ENCODE measurements at places on chromosomes 11 and 22.

- H3K4me1 ChIP-seq, result no peaks in the 10 kb centered on the region
- no peak for DNase-seq
- H3K27ac ChIP-seq, result no peak within 1 kb of the TSS
- H3K36me3 ChIP-seq, result no peaks in the 10 kb centered on the region
- H3K27me3 ChIP-seq, result no peaks in the 10 kb centered on the region
- no peak within 1 kb of the TSS for H3K4me3 ChIP-seq
These were observed at the start of gene IGLL1 for GRCh38 chr22:23579870-23580575. TSS of gene IGLL1 (minus strand) at chr22:23580290. CDS start at chr22:23580190, 100 bp downstream.

GRCh38 chr11:986270-986951, 50.1 kb downstream of the MUC6 start:
- no peaks in the 10 kb centered on the region for H3K27me3 ChIP-seq
- peaks cover 11% of the 10 kb centered on the region for H3K36me3 ChIP-seq
- peak; percentile 87 for DNase-seq
- H3K4me3 ChIP-seq, result no peak overlapping the region

GRCh38 chr11:114314096-114314495, 17.9 kb downstream of the NNMT start:
- H3K4me1 ChIP-seq, result peaks cover 4% of the 10 kb centered on the region
- no peak overlapping the region for H3K4me3 ChIP-seq
- peaks cover 7% of the 10 kb centered on the region for H3K36me3 ChIP-seq
- no peaks in the 10 kb centered on the region for H3K27me3 ChIP-seq

- no peak for DNase-seq
- no peaks in the 10 kb centered on the region for H3K36me3 ChIP-seq
- H3K27ac ChIP-seq, result no peak overlapping the region
- no peaks in the 10 kb centered on the region for H3K27me3 ChIP-seq
These were observed 77.6 kb downstream of the LUZP2 start for GRCh38 chr11:24574461-24574860.

GRCh38 chr11:9601037-9601875, 27.8 kb downstream of the WEE1 start:
- no peak for DNase-seq
- no peak overlapping the region for H3K4me3 ChIP-seq
- H3K36me3 ChIP-seq, result no peaks in the 10 kb centered on the region
- no peaks in the 10 kb centered on the region for H3K27me3 ChIP-seq
- H3K4me1 ChIP-seq, result no peaks in the 10 kb centered on the region

- H3K4me1 ChIP-seq, result no peaks in the 10 kb centered on the region
- no peak for DNase-seq
- H3K27ac ChIP-seq, result no peak overlapping the region
- no peaks in the 10 kb centered on the region for H3K27me3 ChIP-seq
- H3K36me3 ChIP-seq, result no peaks in the 10 kb centered on the region
These were observed 69.3 kb downstream of the SEZ6L start for GRCh38 chr22:26238596-26238995.

DNA sequence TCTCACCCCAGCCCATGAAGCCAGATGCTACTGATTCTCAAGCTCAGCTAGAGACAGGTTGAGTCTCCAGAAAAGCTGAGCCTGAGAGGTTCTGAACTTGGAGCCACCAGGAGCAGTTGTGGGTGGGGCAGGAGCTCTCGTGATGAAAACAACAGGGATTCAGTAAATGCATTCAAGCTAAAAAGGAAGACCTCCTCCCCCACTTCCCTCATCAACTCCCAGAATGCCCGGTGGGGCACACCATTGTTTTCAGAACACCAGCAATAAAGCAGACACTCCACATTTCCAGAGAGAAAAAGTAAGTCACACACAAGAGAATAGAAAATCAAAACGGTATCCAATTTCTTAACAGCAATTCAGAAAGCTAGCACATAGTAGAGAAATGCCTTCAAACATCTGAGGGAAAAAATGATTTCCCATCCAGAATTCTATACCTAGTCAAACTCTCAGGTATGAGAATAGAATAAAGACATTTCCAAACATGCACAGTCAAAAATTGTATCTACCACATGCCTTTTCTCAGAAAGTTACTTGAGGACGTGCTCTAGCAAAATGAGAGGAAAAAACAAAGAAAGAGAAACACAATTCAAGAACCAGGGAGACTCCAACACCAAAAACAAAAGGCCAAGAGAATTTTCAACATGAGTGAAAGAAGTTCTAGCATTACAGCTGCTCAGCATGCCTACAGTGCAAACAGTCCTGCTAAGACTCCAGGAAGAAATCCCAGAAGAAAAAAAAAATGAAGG, 56.8 kb downstream of the CDKN1C start:
- H3K4me3 ChIP-seq, result no peak overlapping the region
- no peak overlapping the region for H3K27ac ChIP-seq
- no peaks in the 10 kb centered on the region for H3K36me3 ChIP-seq
- no peak for DNase-seq
- peaks cover 15% of the 10 kb centered on the region for H3K4me1 ChIP-seq

DNA sequence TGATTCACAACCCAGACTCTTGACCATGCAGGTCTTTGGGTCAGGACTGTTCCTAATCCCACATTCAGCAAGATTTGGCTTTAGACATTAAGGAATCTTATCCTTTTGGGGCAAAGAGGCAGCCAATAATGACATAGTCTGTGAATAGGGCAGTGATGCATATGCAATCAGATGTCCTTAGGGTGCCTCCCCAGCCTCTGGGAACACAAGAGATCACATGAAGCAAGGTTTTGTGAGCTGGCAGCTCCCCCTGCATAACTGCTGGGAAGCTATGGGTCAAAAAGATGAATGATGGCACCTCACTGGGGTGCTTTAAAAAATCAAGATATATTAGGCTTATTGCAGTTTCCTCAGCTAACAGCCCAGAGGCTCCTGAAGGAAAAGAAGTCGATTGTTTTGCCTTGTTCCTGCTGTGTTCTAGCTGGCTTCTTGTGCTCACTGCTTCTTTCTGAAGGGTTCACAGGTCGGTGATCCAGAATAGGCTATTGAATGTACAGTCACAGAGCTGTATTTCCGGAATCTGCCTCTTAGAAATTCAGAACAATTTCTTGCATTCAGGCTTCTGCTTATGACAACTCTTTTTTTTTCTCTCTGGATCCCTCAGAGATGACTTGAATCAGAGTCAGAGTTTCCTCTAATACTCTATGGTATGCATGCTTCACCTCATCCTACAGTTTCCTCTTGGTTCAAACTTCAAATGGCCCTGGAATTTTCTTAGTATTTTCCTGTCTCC, 31.7 kb downstream of the INSC start:
- H3K27me3 ChIP-seq, result no peaks in the 10 kb centered on the region
- no peaks in the 10 kb centered on the region for H3K36me3 ChIP-seq
- H3K4me1 ChIP-seq, result peaks cover 5% of the 10 kb centered on the region
- no peak overlapping the region for H3K4me3 ChIP-seq
- no peak for DNase-seq

DNA sequence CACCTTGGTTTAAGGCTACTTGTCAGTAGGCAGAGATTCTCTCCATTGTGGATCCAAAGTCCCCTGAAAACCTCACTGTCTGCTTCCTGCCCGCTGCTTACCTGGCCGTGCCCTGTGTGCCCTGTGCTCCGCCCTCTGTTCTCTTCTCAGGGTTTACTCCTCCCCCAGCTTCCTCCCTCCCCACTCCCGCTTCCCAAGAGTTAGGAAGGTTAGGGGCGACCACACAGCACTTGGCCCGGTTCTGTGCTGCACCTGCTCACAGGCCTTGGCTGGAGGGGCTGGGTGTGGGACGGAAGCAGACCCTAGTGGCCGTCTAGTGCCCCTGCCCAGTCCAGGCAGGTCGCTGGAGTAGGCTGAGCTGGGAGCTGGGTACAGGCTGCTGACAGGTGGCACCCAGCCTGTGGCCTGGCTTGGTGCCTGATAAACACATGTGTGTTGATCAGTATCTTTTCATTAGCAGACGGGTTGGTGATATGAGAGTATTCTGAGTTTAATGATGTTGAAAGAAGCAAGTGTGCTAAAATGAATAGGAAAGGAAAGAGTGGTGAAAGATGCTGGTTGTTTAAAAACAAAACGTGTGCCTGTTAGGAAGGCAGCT, 40.5 kb downstream of the GRAMD4 start:
- H3K27me3 ChIP-seq, result no peaks in the 10 kb centered on the region
- peaks cover 8% of the 10 kb centered on the region for H3K4me1 ChIP-seq
- no peak overlapping the region for H3K4me3 ChIP-seq
- H3K36me3 ChIP-seq, result no peaks in the 10 kb centered on the region

DNA sequence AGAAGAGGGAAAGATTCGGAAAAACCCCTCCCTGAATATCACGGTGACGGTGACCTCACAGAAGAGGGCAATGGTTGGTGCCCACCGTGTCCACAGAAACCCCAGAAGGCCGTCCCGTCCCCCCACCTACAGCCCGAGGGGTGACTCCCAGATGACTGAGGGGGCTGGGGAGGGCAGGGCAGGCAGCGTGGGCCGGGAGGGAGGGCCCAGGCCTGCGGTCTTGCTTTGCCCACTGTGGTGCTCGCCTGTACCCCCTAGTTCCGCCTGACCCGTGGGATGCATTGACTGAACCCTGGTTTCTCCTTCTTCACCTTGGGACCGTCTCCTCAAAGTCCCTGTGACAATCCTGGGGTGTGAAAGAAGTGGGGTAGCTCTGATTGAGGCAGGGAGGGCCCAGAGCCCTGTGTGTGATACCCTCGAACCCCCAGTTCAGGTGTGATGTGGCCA, 526.7 kb downstream of the BRD1 start:
- no peaks in the 10 kb centered on the region for H3K36me3 ChIP-seq
- no peak overlapping the region for H3K27ac ChIP-seq
- peaks cover 56% of the 10 kb centered on the region for H3K27me3 ChIP-seq

DNA sequence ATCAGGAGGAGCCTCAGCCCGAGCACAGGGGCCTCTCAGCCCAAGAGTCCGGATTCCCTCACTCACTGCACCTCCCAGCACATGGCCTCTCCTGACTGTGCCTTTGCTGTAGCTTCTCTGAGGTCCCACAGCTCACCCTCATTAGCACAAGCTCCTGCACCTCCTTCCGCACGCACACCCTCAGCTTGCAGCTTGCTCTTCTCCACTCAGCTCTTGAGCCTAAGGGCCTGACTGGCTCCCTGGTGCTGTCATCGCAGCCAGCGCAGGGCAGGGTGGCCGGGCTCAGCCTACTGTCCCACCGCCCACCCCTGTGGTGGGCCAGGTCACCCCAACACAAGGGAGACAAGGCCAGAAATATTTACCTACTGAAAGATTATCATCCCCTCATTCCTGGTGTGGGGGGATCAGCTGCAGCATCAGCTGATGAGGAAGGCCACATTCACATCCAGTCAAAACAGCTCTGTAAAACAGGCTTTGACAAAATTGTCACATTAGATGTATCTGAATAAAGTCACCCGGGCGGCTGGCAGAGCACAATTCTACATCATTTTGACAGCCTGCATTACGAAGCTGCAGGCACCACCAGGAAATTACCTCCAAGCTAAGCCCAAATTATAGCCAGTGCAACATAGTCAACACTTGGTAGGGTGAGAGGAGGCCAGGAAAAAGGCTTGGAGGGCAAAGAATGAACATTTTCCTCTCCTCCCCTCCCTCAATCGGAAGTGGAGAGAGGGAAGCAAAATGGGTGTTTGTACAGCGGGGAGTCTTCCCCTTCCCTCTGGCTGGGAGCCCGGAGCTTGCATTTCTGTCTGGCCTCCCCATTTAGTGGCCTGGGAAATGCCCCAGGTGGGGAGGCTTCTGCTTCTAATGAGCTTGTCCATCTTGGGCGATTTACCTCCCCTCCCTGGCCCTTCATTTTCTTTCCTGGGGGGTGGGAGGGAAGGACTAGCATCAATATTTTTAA, 29.5 kb upstream of the IGSF9B start:
- H3K4me3 ChIP-seq, result no peak overlapping the region
- no peaks in the 10 kb centered on the region for H3K4me1 ChIP-seq
- no peak overlapping the region for H3K27ac ChIP-seq
- no peak for DNase-seq

- H3K36me3 ChIP-seq, result no peaks in the 10 kb centered on the region
- H3K27ac ChIP-seq, result peak overlapping the region; percentile 35
- H3K4me3 ChIP-seq, result no peak overlapping the region
- no peaks in the 10 kb centered on the region for H3K27me3 ChIP-seq
- DNase-seq, result no peak
- H3K4me1 ChIP-seq, result no peaks in the 10 kb centered on the region
These were observed 7.5 kb upstream of the SIDT2 start for GRCh38 chr11:117171007-117171403.

DNA sequence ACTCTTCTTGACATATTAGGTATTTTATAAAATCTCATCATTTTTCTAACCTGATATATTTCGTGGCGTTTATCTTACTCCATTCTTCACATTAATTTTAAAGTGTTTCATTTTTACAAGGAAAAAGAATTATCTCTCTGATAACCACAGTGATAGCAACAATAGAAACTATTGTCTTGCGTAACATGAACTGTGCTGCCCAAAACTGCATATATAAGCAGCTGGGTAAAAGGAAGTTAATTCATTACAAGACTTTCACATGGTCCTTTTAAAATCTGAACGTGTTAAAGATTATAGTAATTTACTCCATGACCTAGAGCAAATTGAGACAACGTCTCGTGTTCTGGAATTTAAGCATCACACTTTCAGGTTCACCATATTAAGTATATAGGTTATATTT, 210.4 kb upstream of the GRIA4 start:
- H3K4me1 ChIP-seq, result no peaks in the 10 kb centered on the region
- no peaks in the 10 kb centered on the region for H3K27me3 ChIP-seq
- H3K36me3 ChIP-seq, result no peaks in the 10 kb centered on the region
- H3K27ac ChIP-seq, result no peak overlapping the region

GRCh38 chr11:94563848-94564467, 3.2 kb upstream of the PIWIL4 start:
- H3K4me3 ChIP-seq, result no peak overlapping the region
- H3K27me3 ChIP-seq, result no peaks in the 10 kb centered on the region
- H3K27ac ChIP-seq, result no peak overlapping the region
- DNase-seq, result no peak
- no peaks in the 10 kb centered on the region for H3K36me3 ChIP-seq

GRCh38 chr22:44819966-44820631, 67.7 kb downstream of the ARHGAP8 start:
- no peak for DNase-seq
- no peaks in the 10 kb centered on the region for H3K27me3 ChIP-seq
- no peak overlapping the region for H3K27ac ChIP-seq
- H3K4me1 ChIP-seq, result no peaks in the 10 kb centered on the region
- H3K4me3 ChIP-seq, result no peak overlapping the region

GRCh38 chr11:73342633-73343032, 33.6 kb upstream of the RELT start:
- H3K4me1 ChIP-seq, result peaks cover 20% of the 10 kb centered on the region
- peak overlapping the region; percentile 67 for H3K4me3 ChIP-seq
- H3K27ac ChIP-seq, result peak overlapping the region; percentile 48
- no peaks in the 10 kb centered on the region for H3K27me3 ChIP-seq
- DNase-seq, result no peak
